NB4 (cell line): ENCODE measurements at places on chromosomes 1 and 21.

DNA sequence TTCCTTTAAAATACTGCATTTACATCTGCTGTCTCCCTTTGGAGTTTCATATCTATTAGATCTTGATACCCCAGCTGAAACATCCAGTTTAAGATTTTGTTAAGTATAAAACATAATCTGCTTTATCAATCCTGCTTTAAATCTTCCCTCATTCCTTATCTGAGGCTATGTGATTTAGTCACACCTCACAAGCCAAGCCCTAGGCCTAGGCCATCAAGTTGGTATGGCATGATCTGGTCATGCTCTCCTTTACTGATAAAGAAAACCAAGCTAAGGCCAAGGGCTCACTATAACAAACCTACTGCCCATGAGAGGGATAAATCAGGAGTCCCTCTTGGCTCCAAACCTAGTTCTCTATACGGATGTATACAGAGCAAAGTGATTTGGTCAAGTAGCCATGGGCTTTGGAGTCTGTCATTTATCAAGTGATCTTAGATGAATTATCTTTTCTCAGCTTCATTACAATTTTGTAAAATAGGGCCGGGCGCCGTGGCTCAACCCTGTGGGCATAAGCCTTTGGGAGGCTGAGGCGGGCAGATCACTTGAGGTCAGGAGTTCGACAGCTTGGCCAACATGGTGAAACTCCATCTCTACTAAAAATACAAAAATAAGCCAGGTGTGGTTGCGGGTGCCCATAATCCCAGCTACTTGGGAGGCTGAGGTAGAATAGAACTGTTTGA is 22.8 kb downstream of the ENSA start:
- DNase-seq, result no peak

DNA sequence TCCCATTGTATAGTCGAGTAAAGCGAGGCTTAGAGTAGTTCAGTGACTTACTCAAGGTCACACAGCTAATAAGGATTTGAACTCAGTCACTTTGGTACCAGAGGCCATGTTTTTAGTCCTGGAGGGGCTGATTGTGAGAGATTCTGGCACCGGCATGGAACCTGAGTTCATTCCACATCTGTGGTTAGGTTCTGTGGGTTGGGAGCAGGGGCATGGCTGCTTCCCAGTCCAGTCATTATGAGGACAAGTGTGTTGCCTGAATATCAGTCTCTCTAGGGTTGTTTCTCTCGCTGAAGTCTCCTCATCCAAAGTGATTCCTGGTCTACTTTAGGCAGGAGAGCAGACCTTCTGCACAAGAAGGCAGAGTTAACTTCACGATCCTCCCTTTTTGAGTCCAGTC is 90.6 kb downstream of the C1orf94 start:
- DNase-seq, result no peak

DNA sequence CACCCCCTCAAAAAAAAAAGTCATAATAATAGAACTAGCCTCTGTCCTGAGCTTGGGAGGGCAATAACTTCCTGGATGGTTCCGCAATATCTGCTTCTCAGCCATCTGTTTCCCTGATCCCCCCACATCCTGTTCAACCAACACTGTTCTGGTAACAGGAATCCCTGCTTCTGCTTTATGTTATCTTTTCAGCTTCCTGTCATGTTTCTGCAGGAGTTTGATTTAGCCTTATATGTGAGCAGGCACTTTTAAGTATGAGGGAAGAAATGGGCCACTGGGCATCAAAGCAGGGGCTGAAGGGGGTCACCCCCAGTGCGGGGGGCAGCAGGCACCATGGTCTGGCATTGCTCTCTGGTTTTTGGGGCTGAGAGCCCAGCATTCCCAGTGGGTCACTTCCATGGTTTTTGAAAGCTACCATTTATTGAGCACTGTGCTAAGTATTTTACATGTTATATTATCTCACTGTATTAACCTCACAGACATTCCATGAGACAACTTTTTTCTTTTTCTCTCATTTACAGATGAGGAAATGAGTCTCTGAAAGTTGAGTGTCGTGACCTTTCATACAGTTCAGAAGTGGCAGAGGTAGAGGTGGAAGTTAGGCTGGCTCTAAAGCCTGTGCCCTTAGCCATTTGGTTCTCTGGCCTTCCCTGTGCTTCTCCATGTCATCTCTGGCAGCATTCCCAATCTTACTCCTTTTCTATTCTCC is 61.9 kb downstream of the DNTTIP2 start:
- DNase-seq, result peak; percentile 90

GRCh38 chr21:39662411-39662953 is 49.7 kb downstream of the B3GALT5 start:
- no peak for DNase-seq

GRCh38 chr1:47532921-47533792 is 95.3 kb downstream of the FOXD2 start:
- peak; percentile 26 for DNase-seq

DNA sequence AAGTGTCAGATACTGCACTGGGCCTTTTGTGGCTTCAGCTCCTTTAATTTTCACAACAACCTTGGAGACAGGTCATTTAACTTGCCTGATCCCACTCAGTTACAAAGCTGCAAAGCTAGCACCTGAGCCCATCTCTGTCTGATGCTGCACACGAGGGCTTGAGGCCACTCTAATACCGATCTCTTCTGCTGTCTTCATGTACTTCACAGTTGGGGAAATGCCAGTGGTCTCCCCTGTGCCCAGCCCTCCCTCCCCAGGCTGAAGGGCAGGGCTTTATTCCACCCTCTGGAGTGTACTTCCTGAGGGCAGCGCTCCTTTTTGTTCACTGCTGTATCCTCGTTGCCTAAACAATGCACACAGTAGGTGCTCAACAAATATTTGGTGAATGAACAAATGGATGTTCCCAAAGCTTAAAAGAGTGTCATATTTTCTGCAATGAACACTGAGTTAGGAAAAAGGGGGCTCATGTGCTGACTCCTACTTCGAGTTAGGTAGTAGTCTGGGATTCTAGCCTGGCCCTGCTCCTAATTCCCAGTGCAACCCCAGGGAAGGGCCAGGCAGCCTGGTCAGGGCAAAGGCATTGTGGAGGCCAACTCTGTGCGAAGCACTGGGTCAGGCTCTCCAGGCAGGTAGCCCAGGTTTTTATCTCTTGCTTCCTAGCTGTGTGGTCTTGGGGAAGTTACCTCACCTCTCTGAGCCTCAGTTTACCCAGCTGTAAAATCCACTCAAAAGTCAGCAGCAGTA is 1.1 kb downstream of the TMCO4 start:
- peak; percentile 8 for DNase-seq

GRCh38 chr1:167654975-167655575 is 25.0 kb downstream of the RCSD1 start:
- no peak for DNase-seq

DNA sequence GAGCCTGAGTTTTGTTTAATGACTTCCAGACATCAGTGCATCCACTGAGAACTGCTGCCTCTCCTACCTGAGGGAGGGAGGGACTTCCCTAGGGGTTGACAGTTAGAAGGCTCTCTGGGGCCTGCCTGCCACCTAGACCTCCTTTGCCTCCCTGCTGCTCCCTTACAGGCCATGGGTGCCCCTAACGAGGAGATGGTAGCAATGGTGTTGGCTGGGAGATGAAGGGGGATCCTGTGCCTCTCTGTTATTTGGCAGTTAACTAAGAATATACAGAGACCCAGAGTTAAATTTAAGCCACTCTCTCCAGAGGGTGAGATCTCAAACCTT is 66.1 kb downstream of the UBE2U start:
- no peak for DNase-seq

- peak; percentile 73 for DNase-seq
Observed at GRCh38 chr21:31837618-31838390, 35.0 kb upstream of the HUNK start.

GRCh38 chr1:36366091-36366661 is 19.5 kb downstream of the STK40 start:
- DNase-seq, result no peak

DNA sequence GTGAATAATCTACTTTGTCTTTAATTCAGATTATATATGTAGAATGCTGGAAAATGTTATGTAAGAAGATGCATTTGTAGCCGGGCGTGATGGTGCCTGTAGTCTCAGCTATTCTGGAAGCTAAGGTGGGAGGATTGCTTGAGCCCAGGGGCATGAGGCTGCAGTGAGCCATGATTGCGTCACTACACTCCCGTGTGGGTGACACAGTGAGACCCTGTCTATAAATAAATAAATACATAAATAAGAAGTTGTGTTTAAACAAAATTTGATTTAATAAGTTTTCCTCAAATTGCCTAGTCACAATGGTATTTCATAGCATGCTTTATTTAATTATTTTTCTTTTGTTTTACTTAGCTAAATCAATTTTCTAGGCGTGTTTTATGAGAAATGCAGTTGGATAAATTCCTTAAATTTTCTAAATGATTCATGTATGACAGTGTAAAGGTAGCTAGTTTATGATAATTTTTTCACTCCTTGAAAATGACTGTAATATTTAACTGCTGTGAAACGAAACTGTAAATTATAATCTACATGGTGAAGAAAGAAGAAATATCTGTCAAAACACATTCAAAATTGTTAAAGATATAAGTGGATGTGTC is 232.6 kb downstream of the SRGAP2C start:
- DNase-seq, result peak; percentile 56

DNA sequence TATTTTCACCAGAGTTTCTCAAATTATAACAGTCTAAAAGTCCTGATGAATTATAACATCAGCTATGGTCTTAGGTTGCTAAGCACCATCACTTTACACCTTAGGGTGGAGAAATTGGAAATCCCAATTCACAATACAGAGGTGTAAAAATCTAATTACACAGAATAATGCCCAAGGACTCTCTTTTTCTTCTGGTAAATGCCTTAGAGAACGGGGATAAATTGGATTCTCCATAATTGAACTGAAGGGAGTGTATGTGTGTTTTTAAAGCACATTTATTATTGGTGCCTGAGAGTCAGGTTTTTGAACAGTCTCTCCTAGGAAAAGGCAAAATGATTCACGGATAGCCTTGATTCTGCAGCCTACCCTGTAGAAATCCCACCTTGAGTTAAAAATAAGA is 66.8 kb downstream of the NIBAN1 start:
- DNase-seq, result no peak

DNA sequence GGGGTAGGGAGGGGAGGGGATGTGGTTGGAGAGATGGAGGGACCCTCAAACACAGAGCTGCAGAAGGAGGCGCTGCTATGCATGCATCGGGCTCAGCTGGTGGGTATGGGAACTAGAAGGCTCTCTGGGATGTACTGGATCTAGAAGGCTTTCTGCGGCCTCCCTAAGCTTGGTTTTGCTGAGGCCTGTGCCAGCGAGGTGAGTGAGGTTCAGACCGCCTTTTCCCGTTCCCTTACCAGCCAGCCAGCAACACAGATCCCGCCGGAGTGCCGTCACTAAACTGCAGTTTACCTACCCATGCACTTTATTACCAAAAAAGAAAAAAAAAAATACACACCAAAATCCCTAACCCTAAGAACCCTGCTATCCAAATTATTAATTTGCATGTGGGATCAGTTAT is 180.2 kb downstream of the PRDM16 start:
- DNase-seq, result no peak

- no peak for DNase-seq
Observed at GRCh38 chr1:207500306-207500705, 4.3 kb downstream of the CR1 start.

DNA sequence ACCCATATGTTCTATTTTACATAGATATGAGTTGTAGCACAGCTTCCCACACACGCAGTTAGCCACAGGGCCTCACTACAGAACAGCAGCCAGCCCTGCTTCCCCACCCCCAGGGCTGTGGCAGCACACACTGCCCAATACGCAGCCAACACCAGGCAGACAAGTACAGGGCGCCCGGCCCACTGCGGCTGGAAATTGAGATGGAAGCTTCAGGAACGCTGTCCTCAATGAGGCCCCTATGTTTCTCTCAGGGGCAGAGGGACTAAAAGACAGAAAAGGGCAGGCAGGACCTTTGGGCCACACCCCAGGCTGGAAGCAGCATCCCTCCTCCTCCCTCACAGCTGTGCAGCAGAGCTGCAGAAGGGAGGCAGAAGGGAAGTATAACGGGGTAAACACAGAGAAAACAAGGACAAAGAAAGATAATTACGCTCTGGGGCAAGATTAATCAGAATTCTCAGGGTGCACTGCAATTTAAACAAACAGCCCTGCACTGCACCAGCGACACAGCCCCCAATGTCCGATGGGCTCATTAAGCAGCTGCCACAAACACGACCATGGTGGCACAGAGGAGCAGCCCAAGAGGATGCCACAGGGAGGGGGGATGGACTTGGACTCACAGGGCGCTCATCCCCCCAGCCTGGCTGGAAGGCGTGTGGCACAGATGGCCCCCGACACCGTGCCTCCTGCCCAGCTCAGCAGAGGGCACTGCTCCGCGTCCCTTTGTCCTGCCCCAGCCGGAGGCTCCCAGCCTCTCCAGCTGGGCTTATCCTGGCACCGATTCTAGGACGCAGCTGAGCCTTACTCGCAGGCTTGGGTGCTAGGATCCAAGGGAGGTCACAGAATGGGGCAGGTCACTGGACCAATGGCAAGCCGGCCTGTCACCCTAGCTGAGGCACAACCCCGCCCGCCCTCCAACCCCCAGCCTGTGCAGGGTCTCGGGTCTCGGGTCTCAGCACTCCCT is 14.2 kb downstream of the WDR4 start:
- DNase-seq, result no peak

DNA sequence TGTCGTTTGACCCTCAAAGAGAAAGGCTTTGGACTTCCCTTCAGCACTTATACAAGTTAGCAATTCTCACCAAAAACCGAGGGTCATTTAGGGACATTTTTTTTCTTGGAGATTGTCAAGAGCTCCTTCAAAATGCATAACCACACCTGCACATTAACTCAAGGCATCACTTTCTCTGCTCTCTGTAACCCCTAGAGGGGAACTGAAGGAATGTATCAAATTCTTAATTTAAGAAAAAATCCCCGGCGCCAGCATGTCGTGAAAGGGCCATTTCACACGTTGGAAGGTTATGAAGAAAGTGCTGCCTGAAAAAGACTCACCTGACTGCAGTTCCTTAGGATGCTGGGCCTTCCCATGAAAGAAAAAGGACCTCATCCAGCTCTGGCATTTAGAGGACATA is 131.6 kb upstream of the ZC3H12A start:
- DNase-seq, result no peak

- peak; percentile 77 for DNase-seq
Observed at GRCh38 chr1:210342986-210343780, 14.5 kb downstream of the HHAT start.

DNA sequence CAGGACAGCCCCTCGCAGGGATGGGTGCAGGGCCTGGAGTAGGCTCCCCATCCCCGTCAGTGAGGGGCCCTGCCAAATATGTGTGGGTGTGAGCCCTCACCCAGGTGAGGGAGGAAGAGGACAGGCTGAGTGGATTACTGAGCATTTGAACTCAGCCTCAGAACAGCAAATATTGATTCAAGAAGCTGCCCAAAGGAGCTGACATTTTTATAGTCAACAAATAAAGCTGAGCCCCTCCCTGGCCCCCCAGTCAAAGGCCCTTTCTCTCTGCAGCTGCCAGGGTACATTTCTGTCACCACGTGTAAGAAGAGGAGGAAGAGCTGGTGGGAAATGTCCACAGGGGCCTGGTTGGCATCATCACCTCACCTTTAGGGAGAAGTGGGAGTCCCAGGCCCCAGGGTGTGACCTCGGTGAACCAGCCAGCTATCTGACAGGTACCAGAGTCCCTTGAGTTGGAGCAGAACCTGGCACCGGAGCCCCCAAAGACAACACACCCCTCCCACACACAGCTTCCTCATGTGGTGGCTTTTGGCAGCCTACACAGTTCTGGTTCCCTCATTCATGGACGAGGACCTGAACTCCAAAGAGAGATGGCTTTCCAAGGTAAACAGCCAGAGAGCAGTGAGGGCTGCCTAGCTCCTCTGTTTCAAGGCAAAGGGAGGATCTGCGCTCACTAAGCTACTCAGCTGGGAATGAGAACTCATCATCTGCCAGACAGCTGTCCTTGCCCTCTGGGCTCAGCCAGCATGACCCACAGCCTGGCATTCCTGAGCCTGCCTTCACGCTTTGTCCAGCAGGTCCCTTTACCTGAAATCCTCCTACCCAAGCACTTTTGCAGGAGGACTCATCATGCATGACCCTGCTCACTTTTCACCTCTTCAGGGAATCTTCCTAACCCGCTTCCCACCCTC is 43.0 kb upstream of the TENT5C start:
- DNase-seq, result no peak
